ENCODE measurements at places on chromosomes 11 and 22.

DNA sequence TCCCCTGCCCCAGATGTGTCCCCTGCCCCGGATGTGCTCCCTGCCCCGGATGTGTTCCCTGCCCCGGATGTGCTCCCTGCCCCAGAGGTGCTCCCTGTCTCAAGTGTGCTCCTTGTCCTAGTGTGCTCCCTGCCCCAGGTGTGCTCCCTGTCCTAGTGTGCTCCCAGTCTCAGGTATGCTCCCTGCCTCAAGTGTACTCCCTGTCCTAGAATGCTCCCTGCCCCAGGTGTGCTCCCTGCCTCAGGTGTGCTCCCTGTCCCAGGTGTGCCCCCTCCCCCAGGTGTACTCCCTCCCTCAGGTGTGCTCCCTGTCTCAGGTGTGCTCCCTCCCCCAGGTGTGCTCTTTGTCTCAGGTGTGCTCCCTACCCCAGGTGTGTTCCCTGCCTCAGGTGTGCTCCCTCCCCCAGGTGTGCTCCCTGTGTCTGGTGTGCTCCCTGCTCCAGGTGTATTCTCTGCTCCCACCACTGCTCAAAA lies 48.7 kb upstream of the RASD2 start:
- no peak for DNase-seq

DNA sequence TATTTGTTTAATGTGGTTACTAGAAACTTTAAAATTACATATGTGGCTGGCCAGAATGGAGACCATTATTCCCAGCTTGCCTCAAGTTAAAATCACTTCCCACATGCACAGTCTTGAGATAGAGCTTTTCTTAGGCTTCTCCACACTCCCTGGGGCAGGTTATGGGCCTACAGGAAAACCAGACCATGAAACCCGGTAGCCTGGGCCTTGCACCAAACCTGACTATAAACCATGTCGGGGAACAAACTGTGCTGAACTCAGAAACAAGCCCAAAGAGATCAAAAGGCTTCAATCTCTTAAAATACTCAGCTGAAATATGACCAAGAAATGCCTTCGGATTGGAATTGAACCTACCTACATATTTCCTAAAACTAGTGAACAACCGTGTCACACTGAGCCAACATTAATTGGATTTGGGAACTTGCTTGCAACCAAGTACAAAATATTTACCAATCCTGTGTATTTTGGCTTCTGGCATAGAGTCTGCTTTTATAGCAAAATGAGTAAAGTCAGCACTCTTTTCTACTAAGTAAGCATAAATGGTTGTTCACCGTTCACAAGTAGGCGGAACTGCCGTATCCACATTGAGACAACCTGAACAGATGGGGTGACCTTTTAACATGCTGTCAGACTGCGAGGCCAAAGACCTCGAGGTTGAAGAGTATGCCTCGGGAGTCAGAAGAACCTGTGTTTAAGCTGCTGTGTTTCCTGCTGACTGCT lies 199.5 kb downstream of the FAM76B start:
- DNase-seq, result no peak

DNA sequence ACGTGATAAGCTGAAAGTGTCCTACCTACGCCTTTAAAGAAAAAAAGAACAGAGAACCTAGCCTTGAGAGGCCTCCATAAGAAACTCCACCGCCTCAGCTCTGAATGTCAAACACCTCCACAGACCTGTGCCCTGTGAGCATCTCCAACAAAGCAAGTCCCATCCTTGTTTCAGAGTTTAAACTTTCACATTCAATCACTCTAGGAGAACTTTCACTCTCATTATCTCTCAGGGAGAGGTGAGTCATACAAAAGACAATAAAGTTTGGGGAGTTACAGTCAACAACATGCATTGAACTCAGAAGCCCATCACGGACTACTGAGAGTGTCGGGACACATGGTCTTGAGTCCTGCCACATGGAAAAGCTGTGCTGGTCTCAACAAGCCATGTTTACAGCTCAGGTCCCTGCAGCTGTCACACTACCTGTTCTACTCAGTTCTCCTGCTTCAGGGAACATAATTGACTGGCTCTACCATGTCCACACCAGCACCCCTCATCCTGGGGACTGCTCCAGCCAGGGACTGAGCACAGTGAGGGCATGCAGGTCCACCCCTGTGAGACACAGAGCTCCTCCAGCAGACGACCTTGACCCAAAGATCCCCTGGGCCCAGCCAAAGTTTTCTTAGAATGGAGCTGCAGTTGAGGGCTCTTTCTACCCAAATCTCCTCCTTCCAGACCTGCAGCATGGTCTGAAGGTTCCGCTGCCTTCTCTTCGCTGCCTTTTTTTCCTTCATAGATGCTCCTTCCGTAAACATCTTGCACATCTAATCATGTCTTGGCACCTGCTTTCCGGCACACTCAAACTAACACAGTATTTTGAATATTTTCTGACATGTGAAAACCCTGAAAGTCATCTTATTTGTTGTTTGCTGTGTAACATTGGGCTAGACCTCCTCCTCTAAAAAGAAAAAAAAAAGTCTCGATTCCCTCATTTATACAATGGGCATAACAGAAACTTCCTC lies 114.9 kb downstream of the ETS1 start:
- no peak for DNase-seq

GRCh38 chr11:120147094-120147949 lies 9.4 kb upstream of the TRIM29 start:
- no peak for DNase-seq

- no peak for DNase-seq
Measured at GRCh38 chr22:23495614-23496444, 84.3 kb downstream of the IGLL1 start.

DNA sequence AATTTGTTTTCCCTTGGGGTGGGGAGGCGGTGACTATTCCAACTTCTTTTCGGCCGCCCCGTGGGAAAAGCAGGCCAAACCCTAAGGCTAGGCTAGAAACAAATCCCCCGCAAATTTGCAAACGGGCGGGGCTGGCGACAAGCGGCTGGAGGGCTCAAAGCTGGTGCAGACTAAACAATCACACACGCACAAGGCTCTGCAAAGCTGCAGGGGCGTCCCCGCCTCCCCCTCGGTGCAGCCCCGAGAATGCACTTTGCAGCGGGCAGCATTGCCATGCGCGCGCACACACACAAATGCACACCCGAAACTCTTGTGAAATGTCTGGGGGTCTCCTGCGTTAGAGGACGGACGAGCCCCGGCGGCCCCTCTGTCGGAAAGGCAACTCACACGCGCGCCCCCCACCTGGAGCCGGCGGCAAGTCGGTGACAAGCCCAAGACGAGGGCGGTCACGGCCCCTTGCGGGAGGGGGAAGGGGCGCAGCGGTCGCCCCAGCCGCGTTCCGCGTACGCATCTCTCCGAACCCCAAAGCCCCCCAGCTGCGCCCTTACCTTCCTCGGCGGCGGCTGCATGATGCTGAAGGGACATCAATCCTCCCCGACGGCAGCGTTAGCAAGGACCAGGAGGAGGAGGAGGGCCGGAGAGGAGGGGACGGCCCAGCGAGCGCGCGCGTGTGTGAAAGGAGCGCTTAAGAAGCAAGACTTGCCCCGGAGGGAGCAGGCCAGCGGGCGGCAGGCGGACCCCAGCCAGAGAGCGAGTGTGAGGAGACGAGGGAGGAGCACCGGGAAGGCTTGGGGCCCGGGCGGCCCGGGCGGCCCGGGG lies 600 bp downstream of the FCHSD2 start:
- DNase-seq, result peak; percentile 41
